Stimulated activated CD4-positive, alpha-beta T cell treated with anti-CD3 and anti-CD28 coated beads, TNF-alpha, amount 100 ng/mL, for 4 hours (primary cell): ENCODE measurements at places on chromosomes 2 and 18.

GRCh38 chr2:96158554-96158940 is 13.3 kb upstream of the DUSP2 start:
- no peak for DNase-seq

- no peak for DNase-seq
These were observed 99.4 kb downstream of the TWIST2 start for GRCh38 chr2:238947243-238947760.

GRCh38 chr2:19358242-19359020 is at the start of gene OSR1:
Gene OSR1 (minus strand): TSS chr2:19358623. CDS start chr2:19353805, 4,818 bp downstream.
- DNase-seq = no peak

DNA sequence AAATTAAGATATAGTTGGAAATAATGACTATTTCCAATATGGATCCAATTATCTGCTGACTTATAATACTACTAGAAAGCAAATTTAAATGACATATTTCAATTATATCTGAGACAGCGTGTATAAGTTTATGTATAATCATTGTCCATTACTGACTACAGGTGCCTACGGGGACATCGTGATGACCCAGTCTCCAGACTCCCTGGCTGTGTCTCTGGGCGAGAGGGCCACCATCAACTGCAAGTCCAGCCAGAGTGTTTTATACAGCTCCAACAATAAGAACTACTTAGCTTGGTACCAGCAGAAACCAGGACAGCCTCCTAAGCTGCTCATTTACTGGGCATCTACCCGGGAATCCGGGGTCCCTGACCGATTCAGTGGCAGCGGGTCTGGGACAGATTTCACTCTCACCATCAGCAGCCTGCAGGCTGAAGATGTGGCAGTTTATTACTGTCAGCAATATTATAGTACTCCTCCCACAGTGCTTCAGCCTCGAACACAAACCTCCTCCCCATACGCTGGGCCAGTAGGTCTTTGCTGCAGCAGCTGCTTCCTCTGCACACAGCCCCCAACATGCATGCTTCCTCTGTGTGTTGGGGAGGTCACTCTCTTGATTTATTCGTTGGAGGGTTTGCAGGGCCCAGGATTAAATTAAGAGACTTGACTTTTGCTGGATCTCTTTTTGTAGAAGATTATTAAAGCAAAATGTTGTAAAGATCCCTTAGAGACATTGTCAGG is 194.4 kb downstream of the RPIA start:
- DNase-seq = no peak

- no peak for DNase-seq
These were observed 25.8 kb upstream of the DPP4 start for GRCh38 chr2:162099836-162100235.

DNA sequence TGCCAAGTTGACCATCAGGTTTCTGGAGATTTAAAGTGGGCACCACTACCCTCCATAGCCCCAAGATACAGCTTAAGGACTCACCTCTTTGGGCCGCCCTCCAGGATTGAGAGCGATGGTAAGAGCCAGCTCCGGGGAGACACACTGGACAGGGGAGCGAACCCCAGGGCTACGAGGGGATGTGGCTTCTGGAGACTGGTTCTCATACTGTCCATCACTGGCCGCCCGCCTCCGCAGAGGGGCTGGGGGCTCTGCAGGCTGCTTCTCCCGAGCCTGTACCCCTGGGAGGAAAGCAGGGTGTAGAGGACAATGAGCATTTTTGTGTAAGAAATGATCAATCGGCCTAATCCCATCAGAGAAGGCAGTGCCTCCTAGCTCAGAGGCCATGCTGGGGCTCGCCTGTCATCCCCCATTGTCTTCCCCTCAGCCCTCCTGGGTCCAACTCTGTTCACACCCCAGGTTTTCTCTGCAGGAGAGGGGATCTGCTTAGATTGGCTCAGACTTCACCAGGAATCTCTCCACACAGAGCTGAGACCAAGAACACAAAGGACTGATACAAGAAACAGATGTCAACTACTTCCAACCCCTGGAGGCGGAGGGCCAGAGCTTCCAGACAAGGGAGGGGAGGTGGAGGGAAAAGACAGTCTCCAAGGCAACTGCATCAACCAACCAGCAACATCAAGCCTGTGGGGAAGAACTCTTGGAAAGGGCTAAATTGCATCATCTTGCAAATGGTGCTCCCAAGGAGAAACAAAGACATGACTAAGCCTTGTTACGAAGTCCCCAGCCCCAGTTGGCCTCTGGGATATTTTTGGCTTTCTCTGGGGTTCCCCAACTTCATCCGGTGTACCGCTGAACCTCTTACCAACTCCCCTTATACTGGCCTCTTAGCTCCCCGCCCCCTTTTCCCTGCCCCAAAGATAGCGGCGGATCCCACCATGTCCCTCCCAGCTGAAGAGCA is 166.6 kb downstream of the TNS1 start:
- no peak for DNase-seq

DNA sequence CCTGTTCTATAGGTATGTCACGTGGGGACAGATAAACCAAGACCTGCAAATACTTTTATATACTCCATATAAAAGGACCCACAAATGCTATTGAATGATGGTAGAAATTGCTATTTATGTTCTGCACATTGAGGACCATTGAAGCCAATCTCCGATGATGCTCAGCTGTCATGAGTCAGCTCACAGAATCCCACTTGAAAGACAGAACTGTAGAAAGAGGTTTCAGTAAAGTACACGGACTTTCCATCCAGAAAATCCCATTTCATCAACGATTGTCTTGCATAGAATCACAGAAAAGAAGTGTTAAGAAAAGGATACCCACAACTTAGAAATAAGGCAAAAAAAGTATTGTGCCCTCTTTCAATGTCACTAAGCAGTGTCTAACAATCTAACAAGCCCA is 169.0 kb upstream of the COPS8 start:
- no peak for DNase-seq

GRCh38 chr18:79069717-79070151 is 540 bp downstream of the ATP9B start:
- no peak for DNase-seq

DNA sequence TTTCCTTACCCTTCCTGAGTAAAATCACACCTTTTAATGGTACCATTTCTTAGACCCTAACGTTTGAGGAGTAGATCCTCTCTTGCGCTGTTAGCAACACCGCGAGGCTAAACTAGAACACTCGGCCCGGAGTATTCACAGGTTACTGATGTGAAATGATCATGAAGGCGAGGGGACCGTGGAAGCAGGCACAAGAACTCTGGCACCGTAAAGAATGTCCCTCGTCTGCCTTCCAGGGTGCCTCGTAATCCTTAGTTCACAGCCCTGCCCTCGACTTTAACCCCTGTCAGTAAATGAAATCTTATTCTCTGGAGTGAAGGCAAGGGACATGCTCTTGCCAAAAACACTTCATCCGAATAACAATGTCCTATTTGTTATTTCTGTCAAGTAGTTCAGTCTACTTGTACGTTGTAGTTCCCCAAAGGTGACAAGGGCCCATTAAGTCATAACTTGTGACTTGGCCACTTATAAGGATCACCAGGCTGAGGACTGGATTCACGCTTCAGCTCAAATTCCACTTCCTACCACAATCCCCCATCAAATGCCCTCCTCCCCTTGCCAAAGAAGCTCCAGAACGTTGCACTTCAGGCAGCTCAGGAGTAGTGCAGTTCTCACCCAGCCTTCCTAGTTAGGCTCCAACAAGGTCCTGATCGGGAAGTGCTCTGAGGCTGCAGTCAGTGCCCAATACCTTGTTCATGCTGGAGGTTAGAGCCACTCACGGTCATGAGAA is 43.3 kb upstream of the ITM2C start:
- DNase-seq = no peak

DNA sequence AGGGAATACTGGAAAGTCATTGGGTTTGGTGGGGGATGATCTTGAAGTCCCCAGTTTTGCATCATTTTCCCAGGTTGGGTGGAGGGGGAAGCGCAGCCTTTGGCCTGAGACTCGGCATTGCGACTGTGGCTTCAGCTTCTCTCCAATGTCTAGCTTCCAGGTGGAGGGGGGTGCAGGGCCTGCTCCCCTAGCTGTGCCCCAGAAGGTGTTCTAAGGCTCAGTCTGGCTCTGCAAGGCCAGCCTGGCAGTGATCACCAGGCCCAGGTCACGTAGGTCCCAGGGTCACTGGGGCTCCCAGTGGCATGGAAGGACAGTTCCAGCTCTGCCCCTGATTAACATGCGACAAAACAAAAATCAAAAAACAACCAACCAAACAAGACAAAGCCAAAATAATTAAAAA is 56.9 kb upstream of the HAAO start:
- DNase-seq = no peak

DNA sequence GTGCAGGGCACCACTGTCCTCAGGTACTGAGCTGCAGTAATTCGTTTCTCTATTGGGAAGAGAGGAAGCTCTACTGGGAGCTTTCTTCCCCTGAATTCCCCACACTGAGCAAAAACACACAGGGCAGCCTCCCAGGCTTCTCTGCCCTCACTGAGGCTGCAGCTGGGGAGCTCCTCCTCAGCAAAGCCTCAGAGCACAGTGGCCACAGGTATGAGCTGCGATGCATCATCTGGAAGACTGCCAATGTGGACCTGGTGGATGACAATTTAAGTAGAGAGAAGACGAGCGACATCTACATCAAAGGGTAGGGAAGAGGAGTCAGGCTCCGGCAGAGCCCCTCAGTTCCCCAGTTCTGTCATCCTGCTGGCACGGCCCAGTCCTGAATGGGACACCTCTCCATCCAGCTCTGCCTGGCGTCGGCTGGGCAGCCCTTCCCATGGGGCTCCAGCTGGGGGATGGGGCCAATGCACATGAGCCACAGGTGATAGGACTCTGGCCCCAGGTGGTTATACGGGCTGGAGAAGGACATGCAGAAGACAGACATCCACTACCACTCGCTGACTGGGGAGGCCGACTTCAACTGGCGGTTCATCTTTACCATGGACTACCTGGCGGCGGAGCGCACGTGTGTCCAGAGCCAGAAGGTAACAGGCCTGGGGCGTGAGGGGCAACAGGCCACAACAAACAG is 37.6 kb downstream of the LMAN2L start:
- DNase-seq = no peak

DNA sequence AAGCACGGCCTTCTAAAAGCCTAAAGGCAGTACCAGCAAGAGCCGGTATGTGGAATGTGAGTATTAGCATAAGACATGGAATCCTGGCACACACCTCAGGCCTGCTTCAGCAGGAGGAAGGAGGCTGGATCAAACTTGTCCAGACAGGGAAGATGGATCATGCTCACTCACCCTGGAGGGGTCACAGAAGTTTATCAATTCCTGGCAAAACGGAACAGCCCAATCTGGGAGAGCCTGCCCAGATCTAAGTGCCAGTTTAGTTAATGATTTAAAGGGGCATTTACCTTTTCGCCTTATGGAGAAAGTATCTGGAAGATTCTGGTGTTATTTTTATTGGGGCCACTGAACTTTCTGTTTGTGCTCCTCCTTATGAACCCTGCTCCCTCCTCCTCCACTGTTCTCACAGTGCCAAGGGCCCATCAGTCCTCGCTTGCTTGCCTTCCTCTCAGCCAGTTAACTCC is 58.3 kb upstream of the NFE2L2 start:
- DNase-seq = no peak

DNA sequence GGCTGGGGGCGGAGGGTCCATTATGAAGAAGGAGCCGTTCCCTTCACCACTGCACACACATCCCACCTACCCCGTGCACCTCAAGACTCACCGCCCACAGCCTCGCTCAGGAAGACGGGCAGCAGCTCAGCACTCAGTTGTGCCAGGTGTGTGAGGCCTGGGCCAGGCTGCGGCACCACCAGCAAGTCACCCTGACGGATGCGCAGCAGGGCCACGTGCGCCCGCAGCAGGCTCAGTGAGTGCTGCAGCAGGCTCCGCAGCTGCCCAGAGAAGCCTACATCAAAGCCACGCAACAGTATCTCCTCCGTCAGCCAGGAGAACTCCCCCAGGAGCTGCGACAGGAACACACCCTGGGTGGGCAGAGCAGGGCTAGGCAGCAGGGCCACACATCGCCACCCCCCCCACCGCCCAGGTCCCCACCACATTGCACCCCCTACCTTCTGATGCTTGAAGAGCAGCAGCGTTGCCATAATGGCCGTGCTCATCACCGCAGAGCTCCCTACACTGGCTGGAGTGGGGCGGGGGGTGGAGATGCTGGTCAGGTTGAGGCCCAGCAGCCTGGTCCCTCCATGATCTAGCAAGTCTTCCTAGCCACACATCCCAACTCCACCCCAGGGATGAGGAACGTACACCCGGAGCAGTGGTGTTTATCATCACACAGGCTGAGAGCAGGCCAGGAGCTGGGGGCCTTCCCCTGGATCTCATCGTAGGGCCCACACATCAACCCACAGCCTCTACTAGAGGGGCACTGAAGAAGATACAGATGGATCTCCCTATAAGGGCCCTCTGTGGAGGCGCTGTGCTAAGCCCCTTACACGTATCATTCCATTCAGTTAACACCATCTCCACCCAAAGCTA is 10.2 kb downstream of the GPAT2 start:
- no peak for DNase-seq

DNA sequence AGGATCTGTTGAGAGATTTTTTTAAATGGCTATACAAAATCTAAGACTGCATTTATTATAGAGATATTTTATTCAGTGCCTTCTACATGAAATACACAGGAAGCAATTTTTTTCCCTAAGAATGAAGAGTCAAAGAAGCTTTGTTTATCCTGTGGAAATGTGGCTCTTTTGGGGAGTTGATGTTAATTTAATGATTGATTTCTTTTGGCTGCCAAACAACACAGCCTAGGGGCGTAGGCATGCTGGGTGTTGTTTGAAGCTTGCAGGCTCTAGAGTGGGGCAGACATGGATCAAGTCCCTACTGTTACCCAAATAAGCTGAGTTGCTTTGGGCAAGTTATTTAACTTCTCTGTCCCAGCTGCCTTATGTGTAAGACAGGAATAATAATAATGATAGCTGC is 21.1 kb upstream of the PLEK start:
- no peak for DNase-seq

- DNase-seq = no peak
These were observed 73.6 kb downstream of the VWA3B start for GRCh38 chr2:98160554-98160953.

- no peak for DNase-seq
These were observed 24.5 kb downstream of the LOXHD1 start for GRCh38 chr18:46632401-46633071.

DNA sequence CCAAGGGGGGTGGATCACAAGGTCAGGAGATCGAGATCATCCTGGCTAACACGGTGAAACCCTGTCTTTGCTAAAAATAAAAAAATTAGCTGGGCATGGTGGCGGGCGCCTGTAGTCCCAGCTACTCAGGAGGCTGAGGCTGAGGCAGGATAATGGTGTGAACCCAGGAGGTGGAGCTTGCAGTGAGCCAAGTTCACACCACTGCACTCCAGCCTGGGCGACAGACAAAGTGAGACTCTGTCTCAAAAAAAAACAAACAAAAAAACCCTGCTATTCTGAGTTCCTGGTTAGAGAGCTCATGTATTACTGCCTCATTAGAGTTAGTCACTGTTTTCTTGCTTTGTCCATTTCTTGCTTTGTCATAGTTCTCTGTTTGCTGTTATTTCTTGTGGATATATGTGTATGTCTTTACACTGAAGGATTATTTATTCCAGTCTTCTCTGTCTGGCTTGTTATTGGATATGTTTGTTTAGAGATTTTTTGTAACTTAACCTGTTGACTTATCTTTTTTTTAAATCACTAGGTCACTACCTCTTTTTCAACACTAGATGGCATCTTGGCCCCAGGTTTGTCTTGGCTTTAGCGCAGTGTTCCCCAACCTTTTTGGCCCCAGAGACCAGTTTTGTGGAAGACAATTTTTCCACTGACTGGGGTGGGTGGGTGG is 17.0 kb downstream of the TTLL4 start:
- DNase-seq = no peak

- DNase-seq = no peak
These were observed 9.6 kb downstream of the ACKR3 start for GRCh38 chr2:236579048-236579745.

- DNase-seq = no peak
These were observed 259.1 kb downstream of the STK39 start for GRCh38 chr2:167988296-167988695.
